ENCODE measurements at places on chromosomes 13 and 19.

- DNase-seq, result no peak
Measured at GRCh38 chr19:58531034-58531840, 11.6 kb upstream of the ZBTB45 start.

GRCh38 chr13:40980461-40980860 lies 38.7 kb downstream of the ELF1 start:
- DNase-seq, result peak; percentile 61

DNA sequence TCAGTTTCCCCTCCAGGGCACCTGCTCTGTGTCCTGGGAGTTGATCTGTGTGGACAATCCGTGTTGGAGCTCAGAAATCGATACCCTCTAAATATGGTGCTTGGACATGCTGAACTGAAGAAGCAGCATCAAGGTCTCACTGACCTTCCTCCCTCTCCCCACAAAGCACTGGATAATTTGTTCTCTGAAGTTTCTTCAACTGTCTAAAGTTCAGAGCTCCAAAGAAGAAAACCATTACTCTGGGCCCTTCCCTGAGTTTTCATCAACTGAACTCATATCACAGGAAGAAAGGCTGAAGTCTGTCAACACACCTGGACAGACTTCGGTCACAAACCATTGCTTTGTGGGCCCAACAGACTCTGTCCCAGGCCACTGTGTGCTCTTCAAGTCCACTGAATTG lies 132.1 kb downstream of the RGCC start:
- no peak for DNase-seq

GRCh38 chr13:31264151-31264550 lies 64.4 kb downstream of the B3GLCT start:
- no peak for DNase-seq

- DNase-seq, result no peak
Measured at GRCh38 chr19:50858886-50859285, 4.2 kb downstream of the KLK3 start.

GRCh38 chr19:15840833-15841232 lies 25.4 kb upstream of the OR10H1 start:
- no peak for DNase-seq

DNA sequence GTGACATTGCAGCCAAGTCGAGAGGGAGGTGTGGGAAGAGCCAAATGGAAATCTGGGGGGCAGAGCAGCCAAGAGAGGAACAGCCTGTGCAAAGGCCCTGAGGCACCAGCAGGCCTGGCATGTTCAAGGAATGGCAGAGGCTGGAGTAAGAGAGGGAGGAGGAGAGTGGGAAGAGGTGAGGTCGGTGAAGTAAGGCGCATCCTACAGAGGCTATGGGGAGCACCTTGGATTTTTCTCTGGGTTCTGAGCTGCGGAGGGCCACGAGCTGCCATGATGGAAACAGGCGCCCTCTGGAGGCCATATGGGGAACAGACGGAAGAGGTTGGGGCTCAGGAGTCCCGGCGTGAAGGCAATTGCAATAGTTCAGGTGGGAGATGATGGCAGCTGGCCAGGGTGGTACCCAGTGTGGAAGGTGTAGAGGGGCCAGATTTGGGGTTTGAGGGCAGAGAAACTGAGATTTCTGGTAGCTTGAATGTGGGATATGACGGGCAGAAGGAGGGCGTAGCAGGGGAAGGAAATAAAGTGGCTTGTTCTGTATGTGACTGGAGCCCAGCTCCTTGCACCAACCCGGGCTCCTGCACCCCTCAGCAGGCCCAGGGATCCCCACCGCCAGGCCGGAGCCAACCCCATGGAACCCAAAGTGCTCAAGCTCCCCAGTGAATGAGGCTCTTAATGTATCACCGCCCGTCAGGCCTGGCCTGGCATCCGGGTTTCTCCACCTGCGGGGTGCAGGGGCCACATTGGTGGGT lies 20.5 kb upstream of the STRN4 start:
- DNase-seq, result peak; percentile 81

GRCh38 chr13:24271601-24272451 lies 37.6 kb upstream of the C1QTNF9 start:
- peak; percentile 34 for DNase-seq

DNA sequence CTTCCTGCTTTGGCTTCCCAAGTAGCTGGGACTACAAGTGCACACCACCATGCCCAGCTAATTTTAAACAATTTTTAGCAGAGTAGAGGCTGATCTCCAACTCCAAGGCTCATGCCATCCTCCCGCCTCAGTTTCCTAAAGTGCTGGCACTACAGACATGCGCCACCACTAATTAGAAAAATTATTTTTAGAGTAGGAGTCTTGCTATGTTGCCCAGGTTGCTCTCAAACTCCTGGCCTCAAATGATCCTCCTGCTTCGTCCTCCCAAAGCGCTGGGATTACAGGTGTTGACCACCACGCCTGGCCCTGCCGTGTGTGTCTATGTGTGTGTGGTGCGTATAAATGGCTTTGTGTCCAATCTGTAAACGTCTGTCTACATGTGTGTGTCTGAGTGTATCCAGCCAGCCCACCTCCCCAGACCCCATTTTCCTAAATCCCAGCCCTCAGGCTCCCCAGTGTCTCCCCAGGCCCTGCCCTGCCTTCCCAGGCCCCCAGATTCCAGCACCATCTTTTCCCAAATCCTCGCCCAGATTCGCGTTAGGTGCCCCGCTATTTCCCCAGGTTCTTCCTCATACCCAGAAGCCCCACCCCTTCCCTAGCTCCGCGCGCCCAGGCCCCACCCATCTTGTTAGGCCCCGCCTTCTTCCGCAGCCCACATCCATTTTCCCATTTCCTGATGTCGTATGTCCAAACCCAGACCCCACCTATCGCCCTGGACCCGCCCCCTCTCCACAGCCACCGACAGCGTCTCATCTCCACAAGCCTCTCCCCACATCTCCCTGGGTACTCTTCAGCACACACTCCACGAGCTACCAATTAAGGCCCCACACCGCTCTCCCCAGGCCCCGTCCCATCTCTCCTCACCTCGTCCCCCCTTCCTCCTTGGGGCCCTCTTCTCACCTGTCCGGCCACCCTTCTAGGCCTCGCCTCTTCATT lies 24.9 kb downstream of the SLC8A2 start:
- DNase-seq, result peak; percentile 31

- no peak for DNase-seq
Measured at GRCh38 chr19:10111405-10111811, at the start of gene P2RY11. TSS of gene P2RY11 (plus strand) at chr19:10111693. CDS start at chr19:10111722, 29 bp downstream.

- DNase-seq, result no peak
Measured at GRCh38 chr13:110964229-110965037, 49.6 kb upstream of the ANKRD10 start.

- DNase-seq, result peak; percentile 51
Measured at GRCh38 chr19:38850976-38851621, 1.3 kb upstream of the HNRNPL start.

DNA sequence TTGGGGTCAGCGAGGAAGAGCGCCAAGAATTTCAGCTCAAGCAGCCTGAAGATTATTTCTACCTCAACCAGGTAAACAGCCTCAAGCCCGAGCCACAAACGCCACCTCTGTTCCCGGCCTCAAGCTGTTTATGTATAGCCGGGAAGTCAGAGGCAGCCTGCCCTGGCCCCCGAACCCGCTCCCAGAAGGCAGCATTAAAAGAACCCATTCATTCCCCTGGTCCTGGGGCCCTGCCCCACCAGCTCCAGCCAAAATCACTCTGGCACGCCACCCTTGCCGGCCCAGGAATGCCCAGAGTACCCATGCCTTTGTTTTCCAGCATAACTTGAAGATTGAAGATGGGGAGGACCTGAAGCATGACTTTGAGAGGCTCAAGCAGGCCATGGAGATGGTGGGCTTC lies 61.2 kb upstream of the USE1 start:
- DNase-seq, result no peak

DNA sequence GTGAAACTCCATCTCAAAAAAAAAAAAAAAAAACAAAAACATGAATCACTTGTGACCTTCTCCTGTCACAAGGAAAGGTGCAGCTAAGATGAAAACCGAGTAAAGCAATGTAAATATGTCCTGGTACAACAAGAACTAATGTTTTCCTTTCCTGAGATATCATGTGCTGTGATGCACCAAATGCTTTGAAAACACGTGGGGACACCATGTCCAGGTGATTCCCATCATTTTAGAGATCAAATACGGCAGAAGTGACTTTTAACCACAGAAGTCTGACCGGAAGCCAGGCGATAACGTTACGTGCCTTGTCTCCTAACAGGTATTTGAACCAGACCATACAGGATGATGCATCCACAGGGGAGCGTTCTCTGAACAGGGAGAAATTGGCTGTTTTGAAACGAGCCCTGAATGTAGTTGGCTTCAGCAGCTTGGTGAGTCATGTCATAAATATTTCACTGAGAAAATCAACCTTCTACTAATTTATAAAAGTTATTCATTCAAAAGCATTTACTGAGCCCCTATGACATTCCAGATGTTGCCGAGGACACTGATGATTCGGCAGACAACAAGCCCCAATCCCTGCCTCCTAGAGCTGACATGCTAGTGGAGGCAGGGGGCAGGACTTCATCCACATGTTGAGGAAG lies 328.1 kb downstream of the MYO16 start:
- no peak for DNase-seq

GRCh38 chr19:30780032-30780431 lies 407.8 kb downstream of the ZNF536 start:
- no peak for DNase-seq

DNA sequence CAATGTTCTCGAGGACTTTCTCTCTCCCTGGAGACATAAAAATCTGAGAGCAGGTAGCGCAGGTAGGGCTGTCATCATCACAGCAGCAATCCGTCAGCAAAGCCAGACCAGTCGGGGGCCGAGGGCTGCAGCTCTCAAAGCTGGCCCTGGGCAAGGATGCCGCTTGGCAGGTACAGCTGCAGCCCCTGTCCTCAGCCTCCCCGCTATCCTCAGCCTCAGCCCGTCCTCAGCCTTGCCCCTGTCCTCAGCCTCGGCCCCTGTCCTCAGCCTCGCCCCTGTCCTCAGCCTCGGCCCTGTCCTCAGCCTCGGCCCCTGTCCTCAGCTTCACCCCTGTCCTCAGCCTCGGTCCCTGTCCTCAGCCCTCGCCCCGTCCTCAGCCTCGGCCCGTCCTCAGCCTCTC lies 10.9 kb downstream of the C13orf46 start:
- no peak for DNase-seq

DNA sequence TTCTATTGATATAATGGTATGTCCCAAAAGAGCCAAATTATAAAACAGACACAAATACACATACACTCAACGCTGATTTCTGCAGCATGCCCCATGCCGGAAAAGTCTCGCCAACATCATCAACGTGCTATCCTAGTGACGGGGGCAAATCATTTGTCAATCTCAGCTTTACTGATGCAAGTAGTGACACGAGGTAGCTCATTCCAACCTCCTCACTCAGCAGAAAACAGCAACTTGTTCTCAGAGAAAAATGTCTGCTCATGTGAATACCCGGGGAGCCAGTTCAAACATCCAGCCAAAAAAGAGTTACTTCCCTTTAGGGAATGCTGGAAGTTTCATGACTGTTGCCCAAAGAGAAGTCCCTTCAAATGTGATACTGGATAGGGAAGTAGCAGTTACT lies 46.3 kb downstream of the SOX21 start:
- DNase-seq, result no peak

GRCh38 chr13:40996426-40997092 lies 22.6 kb downstream of the ELF1 start:
- DNase-seq, result no peak

DNA sequence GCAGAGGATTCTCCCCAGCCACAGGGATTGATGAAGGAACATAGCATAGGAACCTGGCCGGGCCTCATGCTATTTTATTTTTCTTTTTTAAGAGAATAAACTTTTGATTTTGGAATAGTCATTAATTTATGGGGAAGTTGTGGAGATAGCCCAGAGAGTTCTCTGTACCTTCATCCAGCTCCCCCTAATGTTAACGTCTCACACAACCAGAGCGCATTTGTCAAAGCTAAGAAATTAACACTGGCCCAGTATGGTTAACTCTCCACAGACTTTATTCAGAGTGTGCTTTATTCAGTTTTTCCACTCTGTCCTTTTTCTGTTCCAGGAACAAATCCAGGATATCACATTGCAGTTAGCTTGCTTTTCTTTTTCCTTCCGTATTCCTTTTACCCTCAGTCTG lies 59.4 kb downstream of the RGCC start:
- no peak for DNase-seq

DNA sequence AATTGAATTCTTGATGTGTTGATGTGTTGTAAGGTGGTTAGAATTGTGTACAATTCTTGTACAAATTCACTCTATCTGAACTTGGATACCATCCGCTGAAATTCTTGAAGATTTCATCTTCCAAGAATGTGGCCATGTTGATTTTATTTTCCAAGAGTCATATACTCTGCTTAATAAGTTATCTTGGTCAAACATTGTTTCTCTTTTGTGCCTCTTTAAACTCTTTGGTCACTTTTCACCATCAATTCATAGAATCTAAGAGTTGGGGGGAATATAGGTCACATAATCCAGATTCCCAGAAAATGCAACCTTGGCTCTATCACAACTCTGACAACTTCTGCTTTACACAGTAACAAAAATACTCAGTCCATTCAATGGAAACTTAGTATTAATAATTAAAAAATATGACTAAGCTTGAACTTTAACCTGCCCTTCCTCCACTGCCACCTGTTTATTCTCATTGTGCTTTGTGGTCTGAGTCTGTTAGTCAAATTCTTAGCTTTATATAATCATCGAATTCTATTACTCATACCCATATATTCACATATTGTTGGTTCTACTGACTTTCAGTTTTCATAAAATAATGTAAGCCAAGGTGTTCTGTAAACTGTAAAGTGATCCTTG lies 373.2 kb downstream of the LMO7 start:
- DNase-seq, result no peak

- no peak for DNase-seq
Measured at GRCh38 chr19:2977746-2978138, 378 bp downstream of the TLE6 start.

- DNase-seq, result no peak
Measured at GRCh38 chr19:29505097-29505824, 20.5 kb upstream of the VSTM2B start.

DNA sequence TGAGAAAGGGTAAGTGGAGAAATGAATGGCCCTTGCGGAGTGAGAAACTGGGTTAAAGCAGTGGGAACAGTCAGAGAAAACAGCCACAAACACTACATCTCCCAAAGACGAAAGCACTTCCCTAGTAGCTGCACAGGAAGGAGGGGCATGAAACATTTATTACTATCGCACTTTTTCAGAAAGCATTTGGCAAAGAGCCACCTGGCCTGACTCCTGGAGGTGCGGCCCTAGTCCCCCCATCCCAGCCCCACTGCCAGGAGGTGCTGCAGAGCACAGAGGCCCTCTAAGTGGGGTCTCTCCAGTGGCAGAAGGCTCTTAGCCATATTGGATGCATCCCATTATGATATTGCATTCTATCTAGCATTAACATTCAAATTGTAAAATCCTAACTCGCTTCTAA lies 55.8 kb downstream of the MTMR6 start:
- no peak for DNase-seq

GRCh38 chr13:51525567-51526167 lies 58.6 kb upstream of the WDFY2 start:
- no peak for DNase-seq

GRCh38 chr19:40342644-40343311 lies 5.4 kb downstream of the C19orf47 start:
- no peak for DNase-seq

GRCh38 chr13:110042253-110042950 lies 256.0 kb upstream of the IRS2 start:
- DNase-seq, result no peak
